ENCODE measurements at places on chromosomes 6 and 20.
A peak's percentile ranks its signal among the peaks of the same experiment; 100 is the strongest.

DNA sequence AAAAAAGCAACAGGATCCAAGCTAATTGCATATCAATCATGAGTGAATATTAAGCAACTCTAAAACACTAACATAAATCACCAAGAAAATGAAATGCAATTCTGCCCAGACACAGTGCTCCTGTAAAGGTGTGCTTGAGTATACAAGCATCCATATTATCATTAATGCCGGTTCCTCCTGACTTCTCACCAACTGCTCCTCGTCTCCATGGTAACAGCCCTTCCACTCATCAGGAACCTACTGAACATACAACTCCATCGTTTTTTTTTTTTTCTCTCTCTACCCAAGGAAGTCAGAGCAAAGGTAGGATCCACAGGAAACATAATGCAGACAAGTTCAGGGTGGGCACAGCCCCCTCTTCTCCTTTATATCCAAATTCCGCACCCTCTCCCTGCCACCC is 12.4 kb downstream of the GABBR1 start:
- no peak for DNase-seq

GRCh38 chr6:138161338-138162110 is at the start of gene ARFGEF3:
Gene ARFGEF3 (plus strand): TSS chr6:138161939. CDS start chr6:138162087, 148 bp downstream.
- DNase-seq = no peak

DNA sequence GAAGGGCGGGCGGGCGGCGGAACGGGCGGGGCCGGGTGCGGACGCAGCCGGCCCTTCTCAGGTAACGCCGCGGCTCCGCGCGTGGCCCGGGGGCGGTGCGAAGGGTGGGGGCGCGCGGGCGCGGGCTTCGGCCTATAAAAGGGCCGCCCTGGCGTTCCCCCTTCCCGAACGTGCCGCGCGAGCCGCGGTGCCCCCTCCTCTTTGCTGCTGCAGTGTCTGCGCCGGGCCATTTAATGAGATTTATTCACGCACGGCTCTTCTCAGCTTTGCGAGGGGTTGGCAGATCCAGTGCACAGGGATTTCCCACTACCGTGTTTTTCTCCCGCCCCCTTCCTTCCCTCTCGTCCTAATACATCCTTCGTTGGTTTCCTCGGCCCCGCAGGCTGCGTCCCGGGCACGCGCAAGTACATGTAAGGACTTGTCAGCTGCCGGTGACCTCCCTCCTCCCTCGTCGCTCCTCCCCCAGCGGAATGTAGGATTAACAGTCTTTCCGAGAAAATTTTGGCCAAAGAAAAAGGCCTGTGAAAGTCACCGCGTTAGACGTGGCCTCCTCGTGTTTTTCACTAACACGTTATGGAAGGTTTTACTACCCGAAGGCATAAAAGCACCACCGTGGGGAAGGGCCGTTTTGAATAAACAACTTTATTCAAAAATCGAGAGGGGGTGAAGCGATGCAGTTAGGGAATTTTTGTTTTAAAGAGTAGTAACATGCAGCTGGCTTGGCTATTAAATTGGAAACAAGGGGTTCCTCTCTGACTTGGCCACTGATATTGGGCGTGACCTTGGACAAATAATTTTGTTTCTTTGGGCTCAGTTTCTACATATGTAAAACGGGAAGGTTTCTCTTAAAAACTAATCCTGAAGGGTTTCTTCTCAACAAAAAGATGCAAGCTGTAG is 966 bp upstream of the REV3L start:
- peak; percentile 86 for DNase-seq

GRCh38 chr6:82958551-82958950 is 107.1 kb downstream of the UBE3D start:
- no peak for DNase-seq

DNA sequence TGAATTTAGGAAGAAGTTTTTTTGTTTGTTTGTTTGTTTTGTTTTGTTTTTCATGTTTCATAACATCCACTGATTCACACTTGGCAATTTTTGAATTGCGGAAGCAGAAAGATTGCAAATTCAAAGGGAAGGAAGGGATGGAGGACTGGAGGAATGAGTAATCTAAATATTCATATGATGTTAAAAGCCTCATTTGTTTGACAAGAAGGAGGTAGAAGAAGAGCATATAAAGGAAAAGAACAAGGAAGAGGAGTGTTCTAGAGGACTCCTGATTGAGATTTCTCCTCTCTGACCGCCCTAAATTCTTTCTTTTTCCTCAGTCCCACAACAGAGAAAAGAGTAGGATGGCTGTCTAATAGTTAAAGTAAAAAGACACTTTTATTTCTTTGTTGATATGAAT is 88.5 kb downstream of the METTL24 start:
- DNase-seq = no peak

GRCh38 chr20:45621593-45621992 is 7.9 kb upstream of the WFDC10A start:
- no peak for DNase-seq

GRCh38 chr6:160394654-160395035 is 46.5 kb downstream of the SLC22A3 start:
- no peak for DNase-seq

- DNase-seq = no peak
These were observed 34.7 kb upstream of the ERVFRD-1 start for GRCh38 chr6:11146117-11146826.

GRCh38 chr20:11101243-11101642 is 427.4 kb upstream of the JAG1 start:
- no peak for DNase-seq

Data from forelimb muscle (tissue), 1 donor.